Central memory CD8-positive, alpha-beta T cell (primary cell): ENCODE measurements at places on chromosomes 13 and 19.

DNA sequence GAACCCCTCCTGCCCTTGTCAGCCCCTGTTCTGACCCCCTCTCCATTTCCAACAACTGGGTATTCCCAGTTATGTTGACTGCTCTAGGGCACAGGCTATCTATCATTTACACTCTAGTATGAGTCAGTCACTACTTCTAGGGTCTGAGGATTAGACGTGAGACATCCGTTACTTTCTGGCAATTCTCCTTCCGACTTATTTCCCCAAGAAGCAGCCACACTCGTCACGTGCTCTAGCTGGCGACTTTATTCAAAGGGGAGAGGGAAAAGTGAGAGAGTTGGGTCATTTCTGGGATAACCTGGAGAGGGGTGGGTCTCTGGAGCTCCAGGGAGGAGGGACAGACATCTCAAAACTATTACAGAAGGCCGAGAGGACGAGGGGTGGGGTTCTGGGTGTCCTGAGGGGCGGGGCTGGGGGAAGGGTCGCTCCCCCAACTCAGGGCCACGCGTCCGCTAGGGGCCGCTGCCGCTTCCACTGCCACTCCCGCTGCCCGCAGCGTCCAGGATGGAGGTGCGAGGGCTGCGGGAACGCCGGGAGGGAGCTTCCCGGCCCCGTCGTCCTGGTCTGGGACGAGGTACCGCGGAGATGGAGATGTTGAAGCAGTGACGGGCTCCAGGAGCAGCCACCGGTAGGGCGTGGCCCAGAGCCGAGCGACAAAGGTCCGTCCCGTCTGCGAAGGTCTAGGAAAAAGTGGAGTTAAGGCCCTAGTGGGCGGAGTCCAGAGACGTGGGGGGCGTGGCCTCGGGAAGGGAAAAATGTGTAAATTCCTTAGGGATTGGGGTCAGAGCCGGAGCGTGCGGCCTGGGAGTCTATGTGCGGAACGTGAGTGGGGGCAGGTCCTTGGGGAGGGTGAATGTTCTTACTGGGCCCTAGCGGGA, 8.9 kb downstream of the RTBDN start:
- no peak overlapping the region for H3K27ac ChIP-seq
- peaks cover 54% of the 10 kb centered on the region for H3K27me3 ChIP-seq
- no peak for DNase-seq
- peaks cover 8% of the 10 kb centered on the region for H3K4me1 ChIP-seq

GRCh38 chr13:65529541-65529940, 1700.6 kb downstream of the PCDH9 start:
- H3K36me3 ChIP-seq, result peaks cover 3% of the 10 kb centered on the region
- no peaks in the 10 kb centered on the region for H3K27me3 ChIP-seq
- H3K27ac ChIP-seq, result no peak overlapping the region
- H3K4me1 ChIP-seq, result no peaks in the 10 kb centered on the region

DNA sequence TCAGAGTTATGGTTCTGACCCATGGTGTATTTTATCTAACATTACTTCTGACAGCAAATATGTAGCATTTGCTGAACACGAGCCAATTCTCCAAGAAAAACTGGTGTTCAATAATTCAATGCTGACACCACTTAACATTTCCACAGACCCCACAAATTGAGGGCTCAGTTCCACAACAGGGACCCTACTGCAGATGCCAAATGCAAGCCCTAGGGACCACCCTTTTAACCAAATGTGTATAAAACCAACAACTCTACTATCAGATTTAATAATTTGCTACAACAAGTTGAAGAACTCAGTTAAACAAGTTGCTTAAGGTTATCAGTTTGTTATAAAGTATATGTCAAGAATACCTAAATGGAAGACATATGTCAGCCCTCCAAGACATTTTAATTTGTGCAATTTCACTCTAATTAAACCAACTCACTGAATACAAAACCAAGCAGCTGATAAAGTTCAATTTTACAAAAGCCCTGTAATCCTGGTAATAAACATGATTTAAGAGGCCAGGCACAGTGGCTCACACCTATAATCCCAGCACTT, 6.7 kb downstream of the ZNF44 start:
- no peak overlapping the region for H3K4me3 ChIP-seq
- peaks cover 11% of the 10 kb centered on the region for H3K36me3 ChIP-seq
- H3K27ac ChIP-seq, result peak overlapping the region; percentile 88
- H3K4me1 ChIP-seq, result peaks cover 30% of the 10 kb centered on the region

DNA sequence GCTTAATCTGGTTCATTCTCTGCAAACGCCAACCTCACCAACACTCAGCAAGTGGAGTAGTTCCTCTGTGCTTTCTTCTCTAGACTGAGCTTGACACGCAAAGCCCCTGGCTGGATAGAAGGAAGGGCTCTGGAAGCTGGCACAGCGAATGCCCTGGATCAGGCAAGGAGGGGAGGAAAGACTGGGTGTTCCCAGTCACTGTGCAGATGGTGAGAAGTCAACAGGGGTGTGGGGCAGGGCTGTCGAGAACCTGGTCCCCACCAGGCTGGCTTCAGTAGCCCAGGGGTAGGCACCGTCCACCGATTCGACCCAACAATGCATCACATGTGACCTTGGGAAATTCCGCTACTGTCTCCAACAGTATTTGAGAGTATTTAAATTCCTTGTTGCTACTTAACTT, 65.5 kb downstream of the TSHZ3 start:
- DNase-seq, result no peak
- H3K4me1 ChIP-seq, result peaks cover 6% of the 10 kb centered on the region
- H3K4me3 ChIP-seq, result no peak overlapping the region
- peaks cover 33% of the 10 kb centered on the region for H3K27me3 ChIP-seq
- H3K36me3 ChIP-seq, result no peaks in the 10 kb centered on the region

DNA sequence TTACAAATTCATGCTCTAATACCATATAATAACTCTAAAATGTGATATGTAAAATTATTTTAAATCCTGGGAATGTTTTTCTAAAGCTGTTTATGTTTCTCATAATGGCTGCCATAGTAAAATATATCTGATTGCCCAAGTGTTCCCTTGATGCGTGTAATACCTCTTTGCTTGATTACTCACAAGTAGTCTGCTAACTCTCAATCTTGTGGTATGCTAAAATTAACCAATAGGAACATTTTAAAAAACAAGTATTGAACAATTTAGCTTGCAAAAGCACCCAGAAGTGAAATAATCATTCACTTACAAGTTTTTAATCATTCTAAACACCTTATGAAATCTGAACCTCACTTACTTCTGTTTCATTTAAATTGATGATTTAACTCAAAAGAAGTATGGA, 386.0 kb upstream of the ATXN8OS start:
- no peak overlapping the region for H3K4me3 ChIP-seq
- no peak overlapping the region for H3K27ac ChIP-seq
- no peaks in the 10 kb centered on the region for H3K36me3 ChIP-seq
- no peak for DNase-seq
- no peaks in the 10 kb centered on the region for H3K27me3 ChIP-seq

DNA sequence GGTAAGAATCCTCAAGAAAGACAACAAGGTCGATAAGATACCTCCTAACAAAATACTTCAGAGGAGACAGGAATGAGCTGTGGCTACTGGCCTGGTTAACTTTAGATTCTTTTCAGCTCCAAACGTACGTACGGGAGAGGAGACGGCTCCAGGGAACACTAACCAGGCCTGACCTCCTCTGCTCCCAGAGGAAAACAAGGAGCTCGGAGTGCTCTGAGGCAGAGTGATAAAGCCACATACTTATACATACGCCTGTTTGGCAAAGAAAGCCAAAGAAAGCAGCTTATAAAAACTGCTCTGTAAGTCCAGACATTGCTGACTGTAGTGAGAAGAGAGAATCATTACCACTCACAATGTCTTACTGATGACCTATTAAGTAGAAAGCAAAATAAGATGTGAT, 263.9 kb downstream of the MZT1 start:
- no peak overlapping the region for H3K4me3 ChIP-seq
- no peaks in the 10 kb centered on the region for H3K27me3 ChIP-seq
- H3K27ac ChIP-seq, result no peak overlapping the region
- DNase-seq, result no peak

DNA sequence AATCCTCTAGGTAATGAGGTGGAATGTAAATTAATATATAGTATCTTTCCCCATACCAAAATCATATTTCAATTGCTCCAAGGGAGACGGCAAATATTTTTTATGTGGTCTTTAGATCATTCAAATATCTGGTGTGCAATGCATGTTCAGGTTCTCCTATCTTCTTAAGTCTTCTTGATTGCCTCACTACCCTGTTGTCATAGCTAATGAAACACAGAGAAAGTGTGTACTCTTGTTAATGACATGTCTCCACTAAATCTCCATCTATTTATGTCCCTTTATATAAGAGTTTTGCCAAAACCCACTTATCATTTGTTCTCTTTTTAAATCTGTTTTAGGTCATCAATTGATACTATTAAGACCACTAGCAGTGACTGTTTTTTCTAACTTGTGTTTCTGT, 6.6 kb downstream of the STARD13 start:
- DNase-seq, result no peak
- H3K36me3 ChIP-seq, result no peaks in the 10 kb centered on the region

- peaks cover 12% of the 10 kb centered on the region for H3K27me3 ChIP-seq
- no peaks in the 10 kb centered on the region for H3K4me1 ChIP-seq
- no peak for DNase-seq
- no peak overlapping the region for H3K4me3 ChIP-seq
Observed at GRCh38 chr19:27962264-27962663, 1250.7 kb downstream of the UQCRFS1 start.
